ENCODE measurements at places on chromosomes 3 and 15.

- DNase-seq, result peak; percentile 56
These were observed 1037.6 kb upstream of the NR2F2 start for GRCh38 chr15:95292785-95293450.

- no peak for DNase-seq
These were observed 18.6 kb downstream of the MTHFS start for GRCh38 chr15:79878078-79878705.

- DNase-seq, result no peak
These were observed 380.5 kb upstream of the TPRG1 start for GRCh38 chr3:188791311-188791710.

- no peak for DNase-seq
These were observed 949.0 kb downstream of the EPHA3 start for GRCh38 chr3:90056281-90057032.

GRCh38 chr3:15330031-15330596 is 2.3 kb downstream of the SH3BP5 start:
- DNase-seq, result no peak

GRCh38 chr15:67181221-67181639 is 73.2 kb downstream of the AAGAB start:
- DNase-seq, result no peak

GRCh38 chr3:33918126-33918756 is 119.8 kb downstream of the PDCD6IP start:
- no peak for DNase-seq

GRCh38 chr15:90685591-90686434 is 31.3 kb upstream of the BLM start:
- DNase-seq, result no peak

GRCh38 chr3:108073764-108074431 is 16.9 kb downstream of the CD47 start:
- DNase-seq, result peak; percentile 76

- DNase-seq, result no peak
These were observed 35.7 kb upstream of the GOLGA8B start for GRCh38 chr15:34619151-34619550.
